Aorta (tissue), 5 donors: ENCODE measurements at places on chromosomes 6 and 20.
A peak's percentile ranks its signal among the peaks of the same experiment; 100 is the strongest.

- DNase-seq = no peak
Measured at GRCh38 chr20:38229376-38230252, 30.9 kb downstream of the KIAA1755 start.

DNA sequence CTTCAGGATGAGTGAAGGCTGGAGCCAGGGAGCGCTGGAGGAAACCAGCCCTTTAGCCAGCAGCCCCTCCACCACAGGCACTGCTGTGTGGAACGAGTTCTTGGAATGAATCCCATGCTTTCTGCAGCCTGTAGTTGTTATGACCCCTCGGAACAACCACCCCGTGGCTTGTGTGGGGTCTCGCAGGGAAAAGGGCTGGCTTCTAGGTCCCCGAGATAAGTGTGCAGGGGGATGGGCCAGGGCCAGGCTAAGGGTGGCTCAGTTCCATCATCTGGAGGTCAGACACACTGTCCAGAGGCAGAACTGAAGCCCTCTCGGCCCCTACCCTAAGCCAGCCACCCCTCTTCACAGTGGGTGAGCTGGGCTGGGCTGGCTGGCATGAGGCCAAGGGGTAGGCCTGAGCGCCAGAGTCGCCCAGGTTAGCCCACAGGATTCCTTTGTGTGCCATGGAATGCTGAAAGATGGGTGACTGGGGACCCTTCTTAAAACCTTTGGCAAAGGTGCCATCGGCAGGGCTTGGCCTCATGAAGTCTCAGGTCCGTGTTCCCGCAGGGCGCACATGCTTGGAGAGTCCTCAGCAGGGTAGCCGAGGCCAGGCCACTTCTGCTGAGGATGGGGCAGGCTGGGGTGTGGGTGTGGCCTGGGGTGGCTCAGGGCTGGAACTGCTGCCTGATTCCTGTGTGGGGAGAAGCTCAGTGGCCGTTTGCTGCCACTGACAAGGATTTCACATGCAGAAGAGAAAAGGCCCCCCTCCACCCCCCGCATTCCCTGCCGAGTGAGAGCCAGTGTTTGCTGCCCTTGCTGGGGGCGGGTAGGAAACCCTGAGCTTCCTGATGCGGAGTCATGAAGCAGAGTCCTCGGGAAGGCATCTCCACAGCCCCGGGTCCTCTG, 24.6 kb downstream of the SPATA2 start:
- DNase-seq = peak; percentile 73

GRCh38 chr6:149152521-149152920, 165.0 kb upstream of the TAB2 start:
- no peak for DNase-seq

- peak; percentile 62 for DNase-seq
Measured at GRCh38 chr6:33008944-33009861, at the start of gene HLA-DOA. Gene HLA-DOA (minus strand): TSS chr6:33009591.

GRCh38 chr6:6766230-6766905, 177.8 kb downstream of the LY86 start:
- no peak for DNase-seq
